ENCODE measurements at places on chromosomes 13 and 19.

DNA sequence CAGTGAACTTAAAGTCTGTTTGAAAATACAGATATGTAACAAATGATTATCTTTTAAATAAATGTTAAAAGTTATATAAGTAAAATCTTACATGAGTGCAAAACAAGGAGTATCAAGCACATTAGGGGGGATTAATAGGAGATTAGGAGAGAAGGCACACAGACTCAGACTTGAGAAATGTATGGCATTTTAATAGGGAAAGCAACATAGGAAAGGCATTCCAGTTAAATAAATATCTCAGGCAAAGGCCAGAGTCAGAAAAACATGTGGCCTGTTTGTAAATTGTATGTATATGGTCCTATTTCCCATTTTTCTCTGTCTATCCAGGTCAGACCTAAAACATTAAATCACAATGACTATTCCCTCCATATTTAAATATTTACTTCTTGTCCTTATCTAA, 462.7 kb downstream of the GPC6 start:
- DNase-seq: no peak

DNA sequence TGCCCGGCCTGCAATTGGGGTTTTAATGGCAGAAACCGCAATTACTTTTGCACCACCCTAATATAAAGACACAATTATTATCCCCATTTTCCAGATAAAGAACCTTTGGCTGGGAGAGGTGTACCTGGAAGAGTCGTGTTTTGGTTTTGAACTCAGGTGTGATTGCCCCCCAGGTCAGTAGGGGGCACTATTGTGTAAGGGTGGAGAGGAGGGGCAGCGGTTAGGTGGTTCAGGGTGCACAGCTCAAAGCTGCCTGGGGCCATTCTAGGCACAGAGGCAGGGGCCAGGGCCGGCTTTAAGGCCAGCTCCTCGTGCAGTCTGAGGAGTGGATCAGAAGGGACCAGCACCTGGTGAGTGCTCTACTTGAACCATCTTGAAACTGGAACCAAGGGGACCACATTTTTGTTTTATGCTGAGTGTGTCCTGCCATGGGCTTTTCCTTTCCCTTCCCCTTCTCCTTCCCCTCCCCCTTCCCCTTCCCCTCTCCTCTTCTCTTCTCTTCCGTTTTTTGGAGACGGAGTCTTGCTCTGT, 5.8 kb upstream of the FCGRT start:
- peak; percentile 66 for DNase-seq

GRCh38 chr13:41542281-41542680, 84.9 kb downstream of the RGCC start:
- DNase-seq: no peak

GRCh38 chr13:20666948-20667347, 36.6 kb upstream of the IL17D start:
- no peak for DNase-seq

Data from AG20443 (cell line).